Urinary bladder (tissue), 4 donors: ENCODE measurements at places on chromosomes 2 and 18. TPM values are rescaled to one million over a fixed set of nuclear protein-coding genes. Genes with fewer than 3 reads are reported as not detected.

Gene CEP192
- 69.8 TPM for total RNA-seq

Gene RNF125
- total RNA-seq = 10.9 TPM

Gene LYPD1
- 0.79 TPM for total RNA-seq

Gene TANK
- total RNA-seq = 110 TPM

Gene FTCDNL1
- total RNA-seq = 0.85 TPM

Gene ANKRD30B
- not detected for total RNA-seq

Gene IL1F10
- total RNA-seq = not detected

Gene E2F6
- total RNA-seq = 16.0 TPM

Gene INO80D
- 30.0 TPM for total RNA-seq

Gene KCNS3
- total RNA-seq = 14.9 TPM

Gene EML6
- 3.9 TPM for total RNA-seq

Gene TEX51
- total RNA-seq = not detected

Gene CDK5R2
- total RNA-seq = 0.16 TPM

Gene REG3A
- not detected for total RNA-seq

Gene HOXD11
- total RNA-seq = 6.0 TPM

Gene KLHL30
- 1.8 TPM for total RNA-seq

Gene COLEC12
- total RNA-seq = 92.7 TPM

Gene RNASEH1
- total RNA-seq = 18.1 TPM

Gene THAP4
- 18.9 TPM for total RNA-seq

Gene ESPNL
- total RNA-seq = 3.5 TPM

Gene ELOA2
- total RNA-seq = not detected
